NCI-H524 treated with DMSO at 0.1 percent for 48 hours (cell line): ENCODE measurements at places on chromosomes 1 and 21.

- peak; percentile 2 for DNase-seq
Measured at GRCh38 chr1:91884459-91885212, 1.3 kb downstream of the TGFBR3 start.

DNA sequence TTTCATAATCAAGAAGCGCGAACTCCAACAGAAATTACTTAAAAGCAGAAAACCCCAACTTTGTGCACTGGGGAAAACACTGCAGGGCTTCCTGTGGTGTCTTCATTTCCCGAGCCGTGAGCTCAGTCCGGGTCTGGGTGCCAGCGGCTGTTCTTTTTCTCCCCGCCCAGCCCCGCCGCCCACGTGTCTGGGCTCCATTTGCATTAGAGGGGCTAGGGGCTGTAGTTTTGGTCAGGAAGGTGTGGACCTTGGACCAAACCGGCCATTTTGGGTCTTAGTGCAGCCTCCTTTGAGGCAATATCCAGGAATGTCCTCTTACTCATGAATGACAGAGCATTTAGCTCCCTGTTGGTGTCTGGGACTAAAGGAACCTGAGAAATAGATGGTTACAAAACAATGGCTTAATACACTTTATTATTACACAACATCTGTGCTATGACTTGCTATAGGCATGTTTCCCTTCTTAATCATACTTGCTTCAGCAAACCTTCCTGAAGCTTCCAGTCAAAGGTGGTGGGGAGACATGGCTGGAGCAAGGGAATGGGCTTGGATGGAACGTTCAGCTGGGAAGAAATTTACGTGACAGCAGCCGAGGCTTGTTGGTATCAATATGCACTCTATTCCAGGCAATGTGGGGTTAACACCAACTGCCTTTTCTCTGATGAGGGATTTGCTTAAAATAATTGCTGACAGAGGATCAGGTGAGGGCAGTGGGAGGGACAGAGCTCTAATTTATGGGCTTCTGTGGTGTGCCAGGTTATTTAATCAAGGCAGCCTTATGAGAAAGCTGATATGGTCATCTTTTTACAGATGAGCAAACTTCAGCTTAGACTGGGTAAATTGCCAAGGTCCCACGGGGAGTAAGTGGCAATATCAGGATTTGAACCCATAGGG lies 1.1 kb downstream of the AGTRAP start:
- peak; percentile 9 for DNase-seq

DNA sequence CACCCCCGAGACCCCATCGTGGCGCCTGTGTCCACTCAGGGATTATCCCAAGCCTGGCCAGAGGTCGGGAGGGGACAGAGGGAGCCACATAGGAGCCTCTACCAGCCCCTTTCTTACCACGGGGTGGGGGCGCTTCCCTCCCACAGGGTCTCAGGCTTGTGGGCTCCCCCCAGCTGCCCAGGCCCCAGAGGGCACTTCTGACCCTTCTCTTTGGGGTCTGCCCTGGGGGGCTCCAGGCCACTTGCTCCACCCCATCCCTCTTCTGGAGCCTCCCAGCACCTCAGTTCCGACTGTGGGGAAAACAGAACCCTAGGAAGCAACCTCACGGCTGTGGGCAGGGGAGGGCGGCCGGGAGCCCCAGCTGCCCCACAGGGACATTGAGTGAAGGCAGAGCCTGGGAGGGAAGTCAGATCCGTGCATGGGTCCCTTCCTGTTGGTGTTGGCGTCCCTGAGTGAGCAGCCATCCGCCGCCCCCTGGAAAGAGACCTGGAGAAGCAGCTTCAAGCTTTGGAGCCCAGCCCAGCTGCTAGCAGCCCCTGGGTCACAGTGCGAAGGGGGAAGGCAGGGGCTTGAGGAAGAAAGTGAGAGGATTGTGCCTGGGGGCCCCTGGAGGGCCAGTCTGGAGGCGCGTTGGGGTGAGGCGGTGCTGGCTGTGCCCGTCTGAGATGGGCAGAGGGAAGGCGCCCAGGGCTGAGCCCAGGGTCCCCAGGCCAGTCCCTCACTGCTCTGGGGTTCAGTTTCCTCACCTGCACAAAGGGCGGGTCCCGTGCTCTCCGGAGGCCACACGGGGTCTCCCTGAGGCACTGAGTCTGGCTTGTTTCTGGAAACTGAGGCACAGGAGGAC lies 22.1 kb downstream of the RRP1 start:
- DNase-seq = no peak

- no peak for DNase-seq
Measured at GRCh38 chr1:208238710-208239472, 5.3 kb downstream of the PLXNA2 start.

GRCh38 chr1:107817935-107818334 lies 147.0 kb downstream of the VAV3 start:
- DNase-seq = no peak

GRCh38 chr1:182206626-182207239 lies 145.2 kb upstream of the ZNF648 start:
- no peak for DNase-seq

GRCh38 chr1:11802973-11803885 lies 2.5 kb downstream of the MTHFR start:
- DNase-seq = peak; percentile 60

DNA sequence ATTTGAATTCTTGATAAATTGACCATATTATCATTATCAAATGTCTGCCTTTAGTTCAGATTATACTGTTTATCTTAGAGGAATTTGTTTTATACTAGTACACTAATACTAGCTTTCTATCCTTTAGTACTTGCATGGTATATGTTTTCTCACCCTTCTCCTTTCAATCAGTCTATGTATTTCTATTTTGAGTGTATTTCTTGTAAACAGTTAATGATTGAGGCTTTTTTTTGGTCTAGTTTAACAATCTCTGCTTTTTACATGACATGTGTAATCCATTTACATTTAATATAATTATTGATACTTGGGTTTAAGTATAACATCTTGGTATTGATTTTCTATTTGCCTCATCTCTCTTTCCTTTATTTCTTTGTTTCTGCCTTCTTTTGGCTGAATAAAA lies 224.9 kb downstream of the CENPF start:
- no peak for DNase-seq

DNA sequence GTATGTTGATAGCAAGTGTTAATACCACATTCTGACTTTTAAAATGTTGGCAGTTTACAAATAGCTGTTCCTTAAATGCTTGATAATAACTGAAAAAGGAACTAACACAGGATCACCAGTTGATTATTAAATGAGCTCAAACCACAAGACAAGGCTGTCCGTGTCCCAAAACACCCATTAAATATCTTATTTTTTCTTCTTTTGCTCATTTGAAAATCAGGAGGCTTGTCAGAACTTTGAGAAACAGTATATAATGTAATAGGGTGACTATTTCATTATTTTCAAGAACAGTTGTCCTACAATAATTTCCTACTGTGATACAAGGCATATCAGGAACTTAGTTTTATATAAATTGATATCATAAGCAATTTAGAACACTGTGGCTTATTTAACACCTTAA lies 2.7 kb downstream of the CDKN2C start:
- no peak for DNase-seq

DNA sequence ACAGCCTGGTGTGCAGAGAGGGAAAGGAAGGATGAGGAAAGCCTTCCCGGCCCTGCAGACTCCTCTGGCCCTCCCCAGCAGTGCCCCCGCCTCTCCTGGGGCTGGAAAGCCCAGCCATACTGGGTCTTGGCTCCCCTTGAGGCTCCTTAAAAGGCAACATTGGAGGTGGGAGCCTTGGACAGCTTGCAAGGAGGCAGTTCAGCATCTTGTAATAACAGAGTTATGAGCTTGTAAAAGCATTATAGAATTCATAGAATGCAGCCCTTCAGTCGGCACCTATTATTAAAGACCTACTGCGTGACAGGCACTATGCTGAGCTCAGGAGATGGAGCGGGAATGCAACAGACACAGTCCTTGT lies 4.2 kb downstream of the TINAGL1 start:
- DNase-seq = no peak

GRCh38 chr21:42685036-42685435 lies 31.6 kb downstream of the PDE9A start:
- DNase-seq = no peak

DNA sequence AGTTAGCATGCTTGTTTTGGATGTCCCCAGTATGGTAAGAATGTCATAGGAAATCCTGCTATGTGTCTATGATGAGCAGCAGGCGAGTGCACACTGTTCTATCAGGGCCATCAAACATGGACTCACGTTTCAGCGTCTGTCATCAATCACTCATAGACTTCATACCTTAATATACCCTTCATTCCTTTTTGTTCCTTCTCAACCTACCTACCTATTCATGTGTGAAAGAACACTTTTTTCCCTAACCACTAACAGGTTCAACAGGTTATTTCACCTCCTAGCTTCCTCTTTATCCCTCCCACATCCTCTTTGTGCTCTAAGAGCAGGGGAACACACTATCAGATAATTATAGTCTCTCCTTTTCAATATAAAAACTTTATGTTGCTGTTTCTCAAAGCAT lies 300.6 kb downstream of the TM2D1 start:
- DNase-seq = no peak

GRCh38 chr1:193619911-193620310 lies 433.5 kb upstream of the B3GALT2 start:
- no peak for DNase-seq

- DNase-seq = no peak
Measured at GRCh38 chr21:39799178-39799577, 54.2 kb downstream of the IGSF5 start.

DNA sequence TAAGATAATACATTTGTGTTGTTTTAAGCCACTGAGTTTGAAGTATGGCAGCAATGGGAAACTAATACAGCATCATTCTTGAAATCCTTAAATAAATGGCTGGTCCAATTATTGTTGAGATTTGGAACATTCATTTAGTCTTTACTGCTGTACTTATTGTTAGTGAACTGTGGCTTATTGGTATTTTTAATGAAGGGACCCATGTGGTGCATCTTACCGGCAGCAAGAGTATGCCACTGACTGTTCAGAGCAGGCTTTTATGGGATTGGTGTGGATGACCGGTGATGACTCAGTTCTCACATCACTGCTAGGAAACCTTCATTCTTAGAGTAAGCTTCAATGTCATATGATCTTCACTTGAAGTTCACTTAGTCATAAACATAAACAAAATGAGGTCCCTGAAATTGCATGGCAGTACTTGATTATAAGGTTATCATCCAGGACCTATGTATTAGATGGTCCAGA lies 31.5 kb downstream of the PRKAA2 start:
- no peak for DNase-seq

- no peak for DNase-seq
Measured at GRCh38 chr1:172383536-172383935, 36.9 kb upstream of the C1orf105 start.

GRCh38 chr1:59005491-59006288 lies 221.8 kb upstream of the JUN start:
- DNase-seq = no peak

- DNase-seq = no peak
Measured at GRCh38 chr1:183194527-183195141, 8.6 kb downstream of the LAMC2 start.

GRCh38 chr1:42846257-42847110 lies at the start of gene ZNF691:
ZNF691 (plus strand) TSS chr1:42846613; CDS start chr1:42849659, 3,046 bp downstream.
- DNase-seq = peak; percentile 90

- no peak for DNase-seq
Measured at GRCh38 chr1:117094841-117095604, 26.5 kb downstream of the TRIM45 start.

DNA sequence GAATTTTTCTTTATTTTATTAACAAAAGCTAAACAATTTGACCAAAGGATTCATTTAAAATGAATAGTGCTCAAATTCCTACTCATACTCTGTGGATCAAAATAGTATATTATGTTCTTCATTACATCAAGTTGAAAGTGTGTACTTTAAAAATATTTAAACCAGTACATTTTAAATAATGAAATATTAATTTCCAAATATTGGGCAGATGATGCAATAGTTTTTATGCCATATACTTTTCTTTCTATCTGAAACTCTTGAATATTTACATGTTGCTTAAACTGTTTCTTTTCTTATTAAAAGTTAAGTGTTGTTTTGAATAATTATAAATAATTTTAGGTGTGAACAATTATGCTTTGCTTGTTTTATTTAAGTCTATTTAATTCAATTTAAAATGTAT lies 144.7 kb upstream of the TMPRSS15 start:
- DNase-seq = no peak

DNA sequence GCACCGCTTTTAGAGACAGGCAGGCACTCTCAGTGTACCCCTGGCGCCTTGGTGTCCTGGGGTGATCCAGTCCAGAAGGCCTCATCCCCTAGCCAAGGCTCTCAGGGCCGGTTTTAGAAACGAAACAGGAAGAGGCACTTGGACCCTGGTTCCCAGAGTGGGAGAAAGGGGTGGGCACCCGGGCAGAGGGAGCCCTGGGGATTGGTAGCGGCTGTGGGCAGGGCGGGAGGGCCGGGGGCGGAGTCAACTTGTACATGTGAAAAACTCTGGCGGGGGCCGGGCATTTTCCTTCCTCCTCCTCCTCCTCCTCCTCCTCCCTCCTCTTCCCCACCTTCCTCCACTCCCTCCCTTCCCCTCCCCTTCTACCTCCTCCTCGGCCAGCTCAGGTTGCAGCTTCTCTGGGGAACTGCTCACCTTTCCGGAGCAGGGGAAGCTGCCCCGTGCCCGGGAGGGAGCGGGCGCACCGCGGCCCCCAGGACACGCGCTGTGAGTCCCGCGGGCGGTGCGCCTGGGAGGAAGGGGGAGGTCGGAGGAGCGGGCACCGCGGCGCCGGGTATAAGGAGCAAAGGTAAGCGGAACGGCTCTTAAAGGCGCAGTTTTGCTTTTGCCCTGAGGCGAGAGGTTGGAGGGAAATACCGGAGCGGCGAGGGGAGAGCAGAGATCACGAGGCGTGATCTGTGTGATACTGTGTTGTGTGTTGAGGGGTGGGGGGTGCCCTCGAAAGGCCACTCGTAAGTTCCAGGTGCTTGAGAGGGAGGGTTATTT lies at the start of gene CDK18:
CDK18 (plus strand) TSS at position 359 of the 765 bp plus-strand sequence. CDS start 18,499 bp downstream, outside the sequence.
- DNase-seq = no peak

DNA sequence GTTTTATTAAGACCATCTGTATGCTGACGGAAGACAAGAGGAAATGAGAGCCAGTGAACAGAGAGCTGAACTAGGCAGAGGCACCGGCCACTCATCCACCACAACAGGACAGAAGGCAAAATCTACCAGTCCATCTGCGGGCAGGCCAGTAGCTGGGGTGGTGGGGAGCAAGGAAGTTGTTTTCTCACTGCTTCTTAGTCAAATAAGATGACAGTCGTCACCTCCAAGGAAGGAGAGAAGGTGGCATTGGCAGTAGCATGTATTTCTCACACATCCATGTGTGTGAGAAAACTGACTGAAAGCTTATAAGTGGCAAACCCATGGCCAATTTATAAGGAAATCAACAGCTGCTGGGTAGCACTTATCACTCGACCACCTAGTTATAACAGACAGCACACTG lies 8.2 kb downstream of the TTC13 start:
- DNase-seq = no peak
